ENCODE measurements at places on chromosomes 3 and 15. TPM values are rescaled to one million over a fixed set of nuclear protein-coding genes. Genes with fewer than 3 reads are reported as not detected.

Gene MESD
- 31.9 TPM for total RNA-seq

Gene PLOD2
- 12.7 TPM for total RNA-seq

Gene CATSPER2
- total RNA-seq, result 2.8 TPM

Gene PRKCD
- 10.8 TPM for total RNA-seq

Gene TTC21A
- total RNA-seq, result 8.2 TPM

Gene ATG3
- 47.4 TPM for total RNA-seq

Gene KLHL40
- not detected for total RNA-seq

Gene ASB14
- total RNA-seq, result not detected

Gene LYZL4
- total RNA-seq, result not detected

Gene P2RY13
- total RNA-seq, result not detected

Gene BSN
- total RNA-seq, result 6.5 TPM

Gene GOLGA6L7
- total RNA-seq, result not detected

Gene CPNE4
- 18.1 TPM for total RNA-seq

Gene P2RY12
- total RNA-seq, result not detected

Gene SLC9C1
- 0.55 TPM for total RNA-seq

Gene HRG
- total RNA-seq, result not detected

Gene TRIM42
- not detected for total RNA-seq

Gene GUCA1C
- not detected for total RNA-seq

Gene IMPG2
- 0.40 TPM for total RNA-seq

Gene FSD2
- total RNA-seq, result not detected

Gene SLCO3A1
- total RNA-seq, result 6.3 TPM

Gene MUC20
- total RNA-seq, result 2.3 TPM

Gene TMOD2
- total RNA-seq, result 18.9 TPM

Gene LTF
- total RNA-seq, result not detected

Gene EDC3
- 69.8 TPM for total RNA-seq

Gene ECT2
- total RNA-seq, result 82.0 TPM

Gene GOLGA8Q
- not detected for total RNA-seq

Data from neural crest cell (in vitro differentiated cells).